ENCODE measurements at places on chromosomes 16 and 17.

DNA sequence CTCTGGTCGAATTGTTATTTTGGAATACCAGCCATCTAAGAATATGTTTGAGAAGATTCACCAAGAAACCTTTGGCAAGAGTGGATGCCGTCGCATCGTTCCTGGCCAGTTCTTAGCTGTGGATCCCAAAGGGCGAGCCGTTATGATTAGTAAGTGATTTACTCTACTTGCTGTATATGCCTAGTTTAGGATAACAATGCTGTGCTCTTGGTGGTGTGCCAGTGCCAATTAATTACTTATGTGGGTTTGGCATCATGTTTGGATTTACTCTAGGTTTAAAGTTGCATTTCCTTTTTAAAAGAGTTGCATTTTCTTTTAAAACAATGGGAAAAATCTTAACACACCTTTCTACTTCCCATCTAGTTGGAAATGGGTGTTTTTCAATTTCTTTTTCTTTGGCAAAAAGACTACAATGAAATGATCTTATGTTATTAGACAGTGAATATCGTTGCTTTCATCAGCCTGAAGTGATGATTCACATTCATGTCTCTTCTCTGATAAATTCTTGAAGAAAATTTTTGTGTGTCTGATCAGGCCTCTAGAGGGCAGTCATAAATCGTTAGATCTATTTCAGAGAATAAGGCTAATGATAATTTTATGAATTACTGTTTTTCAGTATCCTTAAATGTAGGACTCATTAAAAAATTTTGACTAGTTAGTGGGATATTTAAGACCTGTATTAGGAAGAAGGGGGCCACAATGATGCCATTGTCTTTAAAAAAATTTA lies 5.6 kb downstream of the SF3B3 start:
- DNase-seq, result no peak

DNA sequence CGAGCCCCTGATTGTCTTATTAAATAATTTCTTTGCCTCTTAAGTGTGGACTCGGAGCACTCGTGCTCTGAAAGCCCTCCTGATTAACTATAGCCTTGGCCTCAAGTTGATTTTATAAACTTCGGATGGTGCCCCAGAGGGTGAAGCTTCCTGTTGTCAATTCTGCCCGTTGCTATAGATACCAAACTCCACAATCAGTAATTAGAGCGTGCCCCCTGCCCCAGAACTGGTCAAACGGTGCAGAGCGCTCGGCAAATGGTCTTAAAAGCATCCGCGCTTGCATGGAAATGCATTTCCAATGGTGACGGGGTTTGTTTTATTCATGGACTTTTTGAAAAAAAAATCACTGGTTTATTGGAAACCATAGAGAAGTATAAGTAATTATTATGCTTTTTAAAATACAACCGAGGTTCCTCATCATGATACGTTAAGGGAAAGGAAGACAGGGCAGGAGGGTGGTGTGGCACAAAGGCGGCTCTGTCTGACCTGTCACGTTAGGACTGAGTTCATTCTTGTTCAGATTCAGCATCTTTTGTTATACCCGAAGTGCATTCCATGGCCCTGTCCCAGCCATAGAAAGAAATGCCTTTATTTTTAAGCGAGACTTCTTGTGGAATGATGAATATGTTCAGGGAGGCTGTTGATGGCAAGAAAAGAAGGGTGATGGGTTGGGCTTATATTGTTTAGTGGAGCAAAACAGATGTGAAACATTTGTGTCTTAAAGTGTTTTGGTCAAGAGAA lies 476.4 kb downstream of the MAF start:
- DNase-seq, result no peak

DNA sequence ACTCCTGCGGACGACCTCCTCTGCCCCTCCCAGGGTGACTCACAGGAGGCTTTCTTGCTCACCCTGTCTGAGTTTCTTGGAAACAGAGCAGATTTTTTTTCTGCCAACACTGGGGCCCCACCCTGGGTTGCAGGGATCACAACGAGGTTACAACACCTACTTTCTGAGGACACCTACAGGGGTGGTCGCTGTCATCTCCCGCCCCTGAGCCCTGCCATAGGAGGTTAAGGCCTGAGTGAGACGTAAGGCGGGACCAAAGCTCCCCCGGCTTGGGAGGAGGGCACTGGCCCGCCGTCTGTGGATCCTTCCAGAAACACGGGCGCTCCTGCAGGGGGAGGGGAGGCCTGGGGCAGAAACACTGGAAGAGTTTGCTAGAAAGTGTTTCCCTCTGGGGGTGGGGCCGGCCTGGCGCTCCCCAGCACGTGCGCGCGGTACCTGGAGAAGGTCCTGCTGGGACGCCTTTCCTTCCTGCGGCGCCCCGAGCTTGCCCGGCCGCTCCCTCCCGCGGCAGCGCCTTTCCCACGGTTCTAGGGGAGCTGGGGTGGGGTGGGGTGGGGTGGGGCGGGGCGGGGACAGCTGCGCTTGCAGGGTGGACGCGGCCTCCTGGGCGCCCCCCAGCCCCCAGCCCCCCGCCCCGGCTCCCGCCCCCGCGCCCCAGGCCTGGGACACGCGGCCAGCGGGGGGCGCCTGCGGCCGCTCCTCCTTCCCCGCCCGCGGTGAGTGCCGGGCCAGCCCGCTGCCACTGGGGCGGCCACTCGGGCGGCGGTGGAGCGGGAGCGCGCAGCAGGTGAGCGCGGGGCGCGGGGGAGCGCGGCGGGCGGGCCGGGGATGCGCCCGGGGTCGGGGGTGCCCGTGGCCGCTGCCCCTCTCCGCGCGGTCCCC lies 20.7 kb upstream of the ADCY7 start:
- DNase-seq, result no peak

GRCh38 chr16:82301146-82301755 lies 131.2 kb upstream of the MPHOSPH6 start:
- DNase-seq, result no peak

DNA sequence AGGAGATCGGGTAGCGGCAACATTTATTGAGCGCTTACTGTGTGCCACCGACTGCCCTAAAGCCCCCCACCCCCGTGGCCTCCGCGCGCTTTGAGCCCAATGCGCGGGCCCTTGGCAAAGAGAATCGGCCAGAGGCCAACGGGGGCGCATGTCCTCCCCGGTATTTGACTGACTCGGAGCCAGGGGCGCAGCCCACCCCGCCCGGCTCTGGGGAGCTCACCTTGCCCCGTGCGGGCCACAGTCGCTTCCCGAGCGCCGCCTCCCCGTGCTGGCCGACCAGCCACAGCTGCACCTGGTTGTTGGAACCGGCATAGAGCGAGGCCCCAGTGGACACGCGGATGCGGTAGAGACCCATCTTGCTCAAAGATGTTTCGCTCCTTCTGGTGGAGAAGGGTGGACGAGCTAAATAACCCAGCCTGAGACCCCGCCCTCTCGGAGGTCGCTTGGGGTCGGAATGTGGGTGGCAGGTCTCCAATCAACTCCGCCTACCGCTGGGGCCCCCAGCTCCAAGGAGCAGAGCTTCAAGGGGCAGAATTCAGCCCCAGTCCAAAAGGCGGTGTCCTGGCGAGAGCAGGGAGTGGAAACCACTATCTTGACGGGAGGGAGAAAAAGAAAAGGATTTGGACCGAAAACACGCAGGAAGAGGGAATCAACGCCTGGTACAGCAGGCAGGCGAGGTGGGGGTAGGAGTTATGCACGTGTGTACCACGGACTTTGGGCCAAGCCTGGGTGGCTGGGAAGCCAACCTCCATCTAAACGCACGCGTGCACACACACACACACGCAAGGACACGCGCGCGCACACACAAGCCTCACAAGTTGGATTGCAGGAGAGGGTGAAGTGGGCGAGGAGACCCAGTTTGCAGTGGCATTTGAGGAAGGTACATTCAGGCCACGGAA lies at the start of gene ALOX15:
ALOX15 (minus strand) TSS at position 382 of the 899 bp plus-strand sequence; CDS start at position 355, 27 bp downstream.
- no peak for DNase-seq

DNA sequence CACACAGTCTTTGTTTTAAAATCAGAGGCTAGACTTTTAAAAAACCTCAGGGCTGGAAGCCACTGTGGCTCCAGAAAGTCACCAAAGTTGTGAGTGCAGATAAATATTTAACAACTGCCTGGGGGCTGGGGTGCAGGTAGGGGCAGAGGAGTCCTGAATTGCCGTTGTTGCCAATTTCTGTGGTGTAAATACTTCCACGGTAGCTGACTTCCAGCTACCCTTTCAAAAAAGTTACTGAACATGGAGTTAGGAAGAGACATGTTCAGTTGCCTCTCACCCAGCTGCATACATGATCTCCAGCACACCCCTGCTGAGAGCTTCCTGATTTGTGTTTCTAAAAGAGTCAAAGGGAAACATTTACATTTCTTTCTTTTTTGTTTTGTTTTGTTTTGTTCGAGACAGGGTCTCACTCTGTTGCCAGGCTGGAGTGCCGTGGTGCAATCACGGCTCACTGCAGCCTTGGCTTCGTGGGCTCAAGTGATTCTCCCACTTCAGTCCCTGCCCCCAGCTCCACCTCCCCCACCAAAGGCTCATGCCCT lies 58.7 kb downstream of the PLXDC1 start:
- no peak for DNase-seq

GRCh38 chr17:40095351-40095943 lies 4.9 kb downstream of the NR1D1 start:
- peak; percentile 76 for DNase-seq

GRCh38 chr17:37174205-37174604 lies 201.6 kb upstream of the C17orf78 start:
- no peak for DNase-seq

DNA sequence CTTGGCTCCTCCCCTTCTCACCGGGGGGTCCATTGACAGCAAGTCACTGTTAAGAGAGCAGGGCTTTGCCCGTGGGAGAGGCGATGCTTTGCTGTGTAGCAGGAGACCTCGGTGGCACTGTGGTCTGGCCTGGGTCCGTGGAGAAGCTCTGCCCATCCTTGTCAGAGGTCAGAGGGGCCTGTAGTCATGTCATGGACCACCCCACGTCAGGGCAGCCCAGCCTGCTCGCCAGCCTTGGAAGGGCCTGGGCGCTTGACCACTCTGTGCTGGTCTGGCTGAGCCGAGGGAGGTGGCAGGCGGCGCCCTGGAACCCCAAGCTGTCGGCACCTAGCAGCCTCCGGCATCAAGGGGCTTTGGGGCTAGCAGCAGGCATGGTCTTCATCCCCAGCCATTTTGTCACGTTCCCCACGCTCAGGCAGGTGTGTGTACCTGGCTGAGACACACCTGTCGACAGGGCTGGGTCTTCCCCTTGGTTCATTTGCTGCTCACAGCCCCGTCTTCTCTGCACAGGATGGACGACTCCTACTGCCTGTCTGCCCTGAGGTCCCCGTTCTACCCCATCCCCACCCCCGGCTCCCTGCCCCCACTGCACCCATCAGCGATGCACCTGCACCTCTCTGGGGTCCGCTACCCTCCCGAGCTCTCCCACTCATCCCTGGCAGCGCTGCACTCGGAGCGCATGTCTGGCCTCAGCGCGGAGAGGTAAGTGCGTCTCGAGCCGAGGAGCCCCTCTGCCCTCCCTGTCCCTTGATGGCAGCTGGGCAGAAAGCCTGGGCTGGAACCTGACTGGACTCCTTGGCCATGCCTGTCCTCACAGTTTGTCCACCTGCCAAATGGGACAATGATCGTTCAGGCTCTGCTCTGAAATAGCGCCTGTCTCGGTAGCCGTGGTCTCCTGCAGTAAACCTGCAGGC lies 33.3 kb downstream of the GINS2 start:
- DNase-seq, result no peak

Measured in sigmoid colon (tissue), 7 donors.